ENCODE measurements at places on chromosomes 5 and 9.

- no peak for DNase-seq
Measured at GRCh38 chr5:149961957-149962409, 1.4 kb downstream of the SLC26A2 start.

DNA sequence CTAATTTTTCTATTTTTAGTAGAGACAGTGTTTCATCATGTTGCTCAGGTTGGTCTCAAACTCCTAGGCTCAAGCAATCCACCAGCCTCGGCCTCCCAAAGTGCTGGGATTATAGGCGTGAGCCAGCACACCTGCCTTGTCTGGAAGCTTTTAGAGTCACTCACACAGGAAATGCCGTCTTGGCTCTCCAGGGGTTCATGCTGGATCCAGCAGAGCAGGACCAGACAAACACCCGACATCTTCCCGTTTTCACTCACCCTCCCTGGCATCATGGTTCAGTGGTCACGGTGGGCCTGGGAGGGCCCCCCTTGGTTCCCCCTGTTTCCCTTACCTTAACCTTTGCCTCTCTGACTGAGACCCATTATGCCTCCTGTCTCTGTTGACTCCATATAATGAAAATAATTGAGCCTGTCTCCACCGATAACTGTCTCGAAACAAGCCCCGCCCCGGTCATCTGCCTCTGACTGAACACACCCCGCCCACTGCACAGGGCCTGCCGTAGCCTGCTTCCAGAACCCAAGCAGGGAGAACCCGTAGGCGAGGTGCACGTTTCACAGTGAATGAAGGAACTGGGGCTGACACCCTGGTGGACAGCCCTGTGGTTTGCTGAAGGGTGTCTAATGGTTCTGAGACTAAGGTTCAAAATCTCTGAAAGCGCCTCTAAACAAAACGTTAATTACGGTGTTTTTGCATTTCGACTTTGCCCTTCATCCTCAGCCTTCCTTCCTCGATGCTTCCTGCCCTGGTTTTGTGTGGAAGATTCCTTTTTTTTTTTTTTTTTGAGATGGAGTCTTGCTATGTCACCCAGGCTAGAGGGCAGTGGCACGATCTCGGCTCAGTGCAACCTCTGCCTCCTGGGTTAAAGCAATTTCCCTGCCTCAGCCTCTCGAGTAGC is 39.7 kb upstream of the SPRY4 start:
- no peak for DNase-seq

GRCh38 chr5:169183576-169183975 is 117.4 kb downstream of the SLIT3 start:
- no peak for DNase-seq

DNA sequence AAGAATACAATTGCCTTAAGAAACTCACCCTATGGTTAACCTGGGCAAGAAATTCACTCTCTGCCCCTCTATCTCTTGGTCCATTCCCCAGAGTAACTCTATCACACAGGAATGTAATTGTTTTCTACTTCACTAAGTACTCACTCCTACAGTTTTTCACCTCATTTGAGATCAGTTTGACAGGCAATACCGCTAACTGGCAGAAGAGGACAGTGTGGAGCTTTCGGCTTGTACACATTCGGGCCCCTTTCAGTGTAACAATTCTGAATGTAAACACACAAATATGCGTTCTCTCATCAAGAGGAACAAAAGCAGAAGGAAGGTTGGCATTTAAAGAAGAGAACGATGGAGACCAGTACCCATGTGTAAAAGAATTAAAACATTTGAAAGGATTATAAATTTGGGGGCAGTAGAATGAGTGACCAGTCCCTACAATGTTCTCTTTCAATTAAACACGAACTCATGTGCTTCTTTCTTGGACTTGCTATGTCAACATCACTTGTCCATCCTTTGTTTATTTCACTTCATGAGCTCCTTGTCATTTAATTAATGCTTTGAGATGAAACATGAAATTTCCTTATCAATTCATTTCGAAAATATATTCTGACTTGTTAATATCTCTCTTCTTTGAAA is 188.5 kb upstream of the GRAMD2B start:
- DNase-seq = no peak

GRCh38 chr9:133396952-133397351 is 20.8 kb downstream of the STKLD1 start:
- DNase-seq = no peak

GRCh38 chr9:137589441-137590122 is 730 bp downstream of the ZMYND19 start:
- DNase-seq = no peak

DNA sequence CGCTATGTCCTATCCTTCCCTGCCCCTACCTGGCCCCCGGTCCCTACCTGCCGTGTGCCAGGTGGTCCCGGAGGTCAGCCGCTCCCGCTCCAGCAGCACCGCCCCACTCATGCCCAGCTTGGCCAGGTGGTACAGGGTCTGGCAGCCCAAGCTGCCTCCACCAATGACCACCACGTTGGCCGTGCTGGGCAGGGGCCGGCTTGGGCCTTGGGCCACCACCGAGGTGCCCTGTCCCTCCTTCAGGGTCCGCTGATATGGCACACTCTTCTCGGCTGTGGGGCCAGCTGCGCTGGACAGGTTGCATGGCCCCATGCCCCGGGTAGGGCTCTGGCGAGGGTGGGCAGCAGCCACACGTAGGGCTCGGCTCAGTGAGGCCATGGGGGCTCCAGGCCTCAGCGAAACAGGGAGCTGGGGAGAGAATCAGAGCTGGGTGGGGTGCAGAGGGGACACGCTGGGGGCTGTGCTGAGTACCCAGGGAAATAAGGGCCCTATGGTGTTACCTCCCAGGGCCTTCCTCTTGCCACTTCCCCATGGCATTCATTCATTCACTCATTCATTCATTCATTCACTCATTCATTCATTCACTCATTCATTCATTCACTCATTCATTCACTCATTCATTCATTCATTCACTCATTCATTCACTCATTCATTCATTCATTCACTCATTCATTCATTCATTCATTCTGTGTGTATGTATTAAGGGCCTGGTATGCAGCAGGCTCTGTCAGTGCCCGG is 4.2 kb downstream of the SARDH start:
- no peak for DNase-seq

Measured in posterior cingulate gyrus (tissue), 11 donors.